CD4-positive, alpha-beta memory T cell (primary cell): ENCODE measurements at places on chromosomes 16 and 17.

GRCh38 chr16:48471435-48471834 lies 86.2 kb upstream of the SIAH1 start:
- H3K27me3 ChIP-seq: no peaks in the 10 kb centered on the region
- H3K4me1 ChIP-seq: no peaks in the 10 kb centered on the region
- H3K27ac ChIP-seq: no peak overlapping the region
- no peak overlapping the region for H3K4me3 ChIP-seq
- no peak for DNase-seq

DNA sequence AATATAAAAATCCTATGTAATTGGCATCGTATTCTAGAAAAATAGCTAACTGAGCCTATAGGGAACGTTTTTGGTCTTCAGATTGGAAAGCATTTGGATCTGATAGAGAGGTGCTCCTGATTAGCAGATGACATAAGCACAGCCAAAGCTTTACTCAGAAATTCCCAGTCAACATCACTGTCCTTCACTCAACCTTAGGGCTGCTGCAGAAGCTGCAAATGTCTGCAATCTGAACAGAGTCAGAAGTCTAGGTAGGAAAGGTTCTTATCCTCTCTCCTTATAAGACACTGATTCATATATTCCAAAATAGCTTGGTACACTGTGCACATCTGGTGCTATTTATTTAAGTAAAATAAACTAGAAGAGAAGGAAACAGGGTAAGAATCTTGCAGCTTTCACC lies 19.2 kb downstream of the STRADA start:
- H3K27me3 ChIP-seq: no peaks in the 10 kb centered on the region
- H3K36me3 ChIP-seq: no peaks in the 10 kb centered on the region
- DNase-seq: no peak
- H3K4me3 ChIP-seq: no peak overlapping the region
- no peaks in the 10 kb centered on the region for H3K4me1 ChIP-seq

DNA sequence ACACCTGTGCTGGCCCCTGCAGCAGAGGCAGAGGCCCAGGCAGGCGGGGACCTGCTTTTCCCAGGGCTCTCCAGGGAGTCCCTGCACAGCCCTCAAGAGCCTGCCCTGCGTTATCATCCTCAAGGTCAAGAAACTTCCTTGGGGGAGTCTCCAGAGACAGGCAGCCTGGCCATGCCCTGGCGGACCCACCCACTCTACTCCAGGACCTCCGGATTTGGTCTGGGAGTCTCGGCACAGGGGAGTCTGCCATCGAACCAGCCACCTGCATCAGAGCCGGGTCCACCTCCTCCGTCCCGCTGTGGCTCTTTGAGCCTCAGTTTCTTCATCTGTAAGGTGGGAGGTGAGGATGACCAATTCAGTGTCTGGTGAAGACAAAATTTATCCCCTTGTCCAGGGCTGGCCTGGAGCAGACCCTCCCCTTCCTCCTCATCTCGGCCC lies 75.3 kb upstream of the TNRC6C start:
- H3K4me1 ChIP-seq: peaks cover 88% of the 10 kb centered on the region
- H3K27me3 ChIP-seq: no peaks in the 10 kb centered on the region
- no peaks in the 10 kb centered on the region for H3K36me3 ChIP-seq
- DNase-seq: no peak

- H3K27me3 ChIP-seq: no peaks in the 10 kb centered on the region
- H3K4me3 ChIP-seq: no peak overlapping the region
- no peak for DNase-seq
- no peak overlapping the region for H3K27ac ChIP-seq
- peaks cover 29% of the 10 kb centered on the region for H3K4me1 ChIP-seq
Observed at GRCh38 chr16:20676837-20677236, 20.6 kb downstream of the ACSM1 start.

DNA sequence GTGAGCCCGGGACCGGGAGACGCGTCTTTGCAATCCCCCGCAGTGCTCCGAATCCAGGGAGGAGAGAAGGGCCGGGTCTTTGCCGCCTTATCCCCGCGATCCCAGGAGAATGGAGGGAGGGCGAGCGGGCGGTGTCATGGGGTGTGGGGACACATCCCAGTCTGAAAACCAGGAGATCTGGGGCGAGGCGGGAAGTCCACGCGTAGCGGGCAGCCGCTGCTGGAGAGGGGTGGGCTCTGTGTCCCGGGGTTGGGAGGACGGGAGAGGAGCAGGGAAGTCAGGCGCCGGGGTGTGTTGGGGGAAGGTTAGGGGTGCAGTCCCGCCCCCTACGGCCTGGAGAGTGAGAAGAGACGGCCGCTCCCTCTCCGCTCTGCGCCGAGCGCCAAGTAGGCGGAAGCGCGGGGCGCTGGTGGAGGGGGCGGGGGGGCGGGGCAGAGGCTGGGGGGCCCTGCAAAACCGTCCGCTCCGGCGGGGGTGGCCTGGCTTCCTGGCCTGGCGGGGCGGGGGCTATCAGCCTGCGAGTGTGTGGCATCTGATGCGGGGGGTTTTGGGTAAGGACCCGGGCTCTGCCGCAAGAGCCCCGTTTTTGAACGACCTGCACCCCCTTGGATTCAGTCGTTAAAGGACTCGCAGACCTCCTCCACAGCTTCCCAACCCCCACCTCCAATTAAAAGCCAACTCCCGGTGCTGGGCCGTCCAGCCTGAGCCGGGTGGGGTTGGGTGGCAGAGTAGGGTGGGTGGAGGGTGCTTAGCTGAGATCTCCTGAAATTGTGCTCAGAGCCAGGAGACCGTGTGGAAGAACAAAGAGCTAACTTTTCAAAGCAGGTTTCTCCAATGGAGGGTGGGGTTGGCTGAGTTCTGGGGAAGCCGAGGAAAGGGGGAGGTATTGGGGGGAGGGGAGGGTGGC lies 654 bp downstream of the LASP1 start:
- peaks cover 6% of the 10 kb centered on the region for H3K36me3 ChIP-seq
- H3K4me1 ChIP-seq: peaks cover 60% of the 10 kb centered on the region
- H3K4me3 ChIP-seq: peak overlapping the region; percentile 89
- H3K27me3 ChIP-seq: no peaks in the 10 kb centered on the region
- H3K27ac ChIP-seq: peak overlapping the region; percentile 88
- DNase-seq: peak; percentile 63

DNA sequence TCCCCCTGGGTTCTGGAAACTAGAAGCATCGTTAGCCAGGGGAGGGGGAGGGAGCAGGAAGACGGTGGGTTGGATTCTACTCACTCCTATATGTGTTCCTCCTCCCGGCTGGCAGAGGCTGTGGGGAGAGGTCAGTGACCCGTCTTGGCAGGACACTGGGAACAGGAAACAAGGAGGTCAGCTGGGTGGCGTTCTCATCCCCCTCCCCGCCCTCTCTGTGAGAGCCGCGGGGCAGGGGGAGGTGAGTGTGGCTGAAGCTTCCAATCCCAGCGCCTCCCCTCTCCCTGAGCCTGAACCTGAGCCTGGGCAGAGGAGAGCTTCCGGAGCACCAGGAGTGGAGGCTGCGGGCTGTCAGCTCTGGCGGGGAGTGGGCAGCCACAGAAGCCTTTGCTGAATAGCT lies 12.5 kb downstream of the GPRC5C start:
- no peak overlapping the region for H3K4me3 ChIP-seq
- H3K27me3 ChIP-seq: no peaks in the 10 kb centered on the region
- H3K4me1 ChIP-seq: no peaks in the 10 kb centered on the region
- H3K36me3 ChIP-seq: no peaks in the 10 kb centered on the region
- no peak for DNase-seq

DNA sequence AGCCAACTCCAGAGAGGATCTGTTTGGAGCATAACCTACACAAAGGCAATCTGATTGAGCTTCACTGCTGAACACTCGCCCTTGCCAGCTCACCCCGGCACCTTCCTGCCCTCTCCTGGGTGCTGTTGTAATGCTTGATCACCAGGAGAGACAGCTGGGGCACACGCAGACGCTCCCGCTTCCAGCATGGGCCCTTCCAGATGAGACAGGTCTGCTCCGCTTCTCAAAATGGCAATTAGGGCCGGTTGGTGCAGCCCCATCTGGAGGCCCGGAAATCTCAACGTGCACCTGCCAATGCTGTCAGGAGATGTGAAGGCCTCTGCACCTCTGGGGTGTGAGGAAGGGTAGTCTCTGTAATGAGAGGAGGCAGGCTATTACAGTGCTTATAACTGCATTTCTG lies 206.1 kb downstream of the ABCC12 start:
- no peaks in the 10 kb centered on the region for H3K36me3 ChIP-seq
- H3K4me3 ChIP-seq: no peak overlapping the region
- H3K4me1 ChIP-seq: no peaks in the 10 kb centered on the region
- H3K27ac ChIP-seq: no peak overlapping the region
- no peaks in the 10 kb centered on the region for H3K27me3 ChIP-seq

DNA sequence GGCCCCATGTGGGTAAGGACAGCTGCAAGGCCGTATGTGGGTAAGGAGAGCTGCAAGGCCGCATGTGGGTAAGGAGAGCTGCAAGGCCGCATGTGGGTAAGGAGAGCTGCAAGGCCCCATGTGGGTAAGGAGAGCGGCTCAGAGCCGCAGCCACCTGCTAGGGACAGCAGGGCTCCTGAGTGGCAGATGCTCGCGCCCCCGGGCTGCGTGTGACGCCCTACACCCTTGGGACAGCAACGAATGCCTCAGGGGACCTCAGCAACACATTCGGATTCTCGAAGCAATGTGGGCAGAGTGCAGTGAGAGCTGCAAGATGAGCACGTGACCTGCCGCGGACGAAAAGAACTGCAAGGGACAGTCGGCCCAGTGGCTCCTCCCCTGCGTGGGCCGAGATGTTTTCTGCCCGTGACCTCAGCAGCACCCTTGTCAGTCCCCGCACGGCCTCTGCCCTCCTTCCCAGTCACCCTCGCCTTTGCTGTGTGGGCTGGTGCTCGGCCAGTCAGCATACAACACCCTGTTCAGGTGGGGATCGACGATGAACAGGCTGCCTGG lies 9.6 kb upstream of the SLC38A8 start:
- no peak overlapping the region for H3K27ac ChIP-seq
- no peaks in the 10 kb centered on the region for H3K4me1 ChIP-seq
- H3K36me3 ChIP-seq: peaks cover 63% of the 10 kb centered on the region
- DNase-seq: no peak
- H3K4me3 ChIP-seq: no peak overlapping the region

- H3K27ac ChIP-seq: no peak overlapping the region
- DNase-seq: no peak
- H3K4me1 ChIP-seq: no peaks in the 10 kb centered on the region
- no peak overlapping the region for H3K4me3 ChIP-seq
- peaks cover 41% of the 10 kb centered on the region for H3K36me3 ChIP-seq
- no peaks in the 10 kb centered on the region for H3K27me3 ChIP-seq
Observed at GRCh38 chr16:50102051-50102746, 36.4 kb downstream of the HEATR3 start.

- H3K36me3 ChIP-seq: no peaks in the 10 kb centered on the region
- H3K4me3 ChIP-seq: no peak overlapping the region
- H3K4me1 ChIP-seq: peaks cover 12% of the 10 kb centered on the region
- no peaks in the 10 kb centered on the region for H3K27me3 ChIP-seq
Observed at GRCh38 chr17:74635418-74635817, 11.9 kb upstream of the CD300E start.

DNA sequence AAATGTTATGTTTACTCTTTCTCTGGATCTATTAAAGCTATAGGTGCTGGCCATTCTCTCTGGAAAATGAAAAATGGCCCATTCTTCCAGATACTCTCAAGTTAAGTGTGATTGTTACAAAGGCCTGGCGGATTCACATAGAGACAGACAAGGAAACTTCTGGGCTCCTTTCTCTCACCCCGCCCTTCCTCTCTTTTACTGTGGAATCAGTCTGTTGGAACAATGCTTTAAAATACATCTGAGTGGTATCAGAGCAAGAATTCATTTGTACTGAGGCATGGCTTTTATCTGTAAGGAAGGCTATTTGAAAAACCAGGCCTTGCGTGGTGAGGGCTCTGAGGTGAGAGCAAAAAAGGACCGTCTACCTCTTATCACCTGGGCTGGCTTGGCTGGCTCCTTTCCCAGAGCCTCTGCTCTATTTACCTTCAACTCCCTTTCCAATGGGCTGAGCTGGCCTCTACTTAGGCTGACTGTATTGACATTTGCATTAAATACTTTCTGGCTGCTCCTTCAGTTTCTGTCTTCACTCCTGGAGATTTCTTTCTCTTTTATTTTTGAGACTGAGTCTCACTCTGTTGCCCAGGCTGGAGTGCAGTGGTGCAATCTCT lies 274.0 kb downstream of the PHKB start:
- H3K27me3 ChIP-seq: no peaks in the 10 kb centered on the region
- H3K36me3 ChIP-seq: no peaks in the 10 kb centered on the region
- H3K4me3 ChIP-seq: no peak overlapping the region
- H3K27ac ChIP-seq: no peak overlapping the region

DNA sequence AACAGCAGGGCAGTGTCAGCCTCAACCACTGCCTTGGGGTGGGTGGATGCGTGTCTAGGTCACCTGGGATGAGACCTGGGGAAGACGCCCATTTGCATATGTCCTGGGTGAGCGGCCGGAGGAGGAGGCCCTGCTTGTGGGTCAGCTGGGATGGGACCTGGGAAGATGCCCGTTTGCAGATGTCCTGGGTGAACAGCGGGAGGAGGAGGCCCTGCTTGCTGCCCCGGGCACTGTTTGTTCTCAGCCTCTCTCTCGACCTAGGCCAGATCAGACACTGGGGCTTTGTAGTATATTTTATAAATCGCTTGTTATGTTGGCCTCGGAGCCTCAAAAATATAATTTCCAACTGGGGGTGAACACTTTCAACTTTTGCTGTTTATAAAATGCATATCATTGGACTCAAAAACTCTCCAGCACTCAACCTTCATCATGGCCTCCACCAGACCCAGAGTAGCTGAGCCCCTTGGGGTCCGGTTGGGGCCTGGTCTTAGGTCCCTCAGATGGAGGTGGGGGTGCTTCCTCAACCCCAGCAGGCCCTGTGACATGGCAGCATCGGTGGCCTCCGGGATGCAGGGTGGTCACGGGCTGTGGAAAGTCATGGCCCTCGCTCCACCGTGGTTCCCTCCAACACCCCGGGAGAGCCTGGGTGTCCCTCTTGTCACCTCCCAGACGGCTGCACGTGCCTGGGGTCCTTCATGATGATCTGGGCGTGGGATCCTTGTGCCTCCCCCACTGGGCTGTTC lies 17.3 kb downstream of the DBNDD1 start:
- no peak for DNase-seq
- no peak overlapping the region for H3K4me3 ChIP-seq
- H3K27me3 ChIP-seq: no peaks in the 10 kb centered on the region
- no peak overlapping the region for H3K27ac ChIP-seq
- no peaks in the 10 kb centered on the region for H3K4me1 ChIP-seq

DNA sequence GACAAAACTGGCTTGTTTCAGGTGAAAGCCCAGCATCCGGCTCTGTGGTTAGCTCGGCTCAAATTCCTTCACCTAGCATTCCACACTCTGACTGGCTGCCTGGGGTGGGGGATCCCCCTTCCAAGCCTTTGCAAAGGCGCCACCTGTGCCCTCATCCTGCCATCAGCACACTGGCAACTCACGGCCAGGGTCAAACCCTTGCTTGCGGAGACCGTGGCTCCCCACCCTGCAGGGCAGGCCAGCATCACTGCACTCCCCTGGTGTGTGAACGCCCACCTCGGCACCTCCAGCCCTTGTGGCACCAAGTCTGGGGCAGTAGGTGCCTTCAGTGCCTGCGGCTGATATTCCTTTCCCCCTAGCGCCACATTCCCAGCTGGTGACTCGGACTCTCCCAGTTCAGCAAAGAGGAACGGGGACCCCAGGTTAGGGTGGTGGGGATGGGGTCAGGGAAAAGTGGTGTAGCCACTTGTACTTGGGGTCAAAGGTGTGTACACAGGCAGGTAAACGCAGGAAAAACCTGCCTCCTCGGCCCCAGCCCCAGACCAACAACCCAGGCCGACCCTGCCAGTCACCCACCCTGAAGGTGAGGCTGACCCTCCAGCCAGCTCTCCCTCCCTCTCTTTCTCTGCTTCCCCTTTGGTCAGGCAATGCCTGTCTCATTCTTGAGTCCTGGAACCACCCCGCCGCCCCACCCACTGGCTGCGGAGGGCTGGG lies 1.1 kb downstream of the FLII start:
- no peaks in the 10 kb centered on the region for H3K27me3 ChIP-seq
- DNase-seq: no peak
- H3K4me3 ChIP-seq: peak overlapping the region; percentile 89
- H3K4me1 ChIP-seq: peaks cover 51% of the 10 kb centered on the region

- no peaks in the 10 kb centered on the region for H3K36me3 ChIP-seq
- H3K27me3 ChIP-seq: no peaks in the 10 kb centered on the region
- no peak overlapping the region for H3K27ac ChIP-seq
Observed at GRCh38 chr17:69874175-69874670, 200.8 kb upstream of the KCNJ16 start.
